ENCODE measurements at places on chromosomes 5 and 9.

DNA sequence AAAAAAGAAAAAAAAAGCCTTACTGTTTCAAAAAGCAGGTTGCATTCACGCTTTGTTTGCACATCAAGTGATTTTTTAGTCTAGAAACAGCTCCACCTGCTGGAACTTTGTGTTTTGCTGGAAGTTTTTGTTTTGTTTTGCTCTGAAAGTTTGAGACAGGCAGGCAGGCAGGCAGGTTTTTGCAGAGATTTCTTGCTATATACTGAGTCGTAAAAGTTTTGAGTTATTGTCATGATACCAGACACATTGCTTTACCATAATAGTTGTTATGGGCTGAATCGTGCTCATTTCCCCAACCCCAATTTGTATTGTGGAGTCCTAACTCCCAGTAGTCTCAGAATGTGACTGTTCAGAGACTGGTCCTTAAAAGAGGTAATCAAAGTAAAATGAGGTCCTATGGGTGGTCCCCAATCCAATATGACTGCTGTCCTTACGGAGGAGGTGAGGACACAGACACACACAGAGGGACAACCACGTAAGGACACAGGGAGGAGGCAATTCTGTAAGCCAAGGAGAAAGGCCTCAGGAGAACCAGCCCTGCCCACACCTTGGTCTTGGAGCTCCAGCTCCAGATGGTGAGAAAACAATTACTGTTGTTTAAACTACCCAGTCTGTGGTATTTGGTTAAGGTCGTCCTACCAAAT lies 20.9 kb downstream of the OR2Y1 start:
- DNase-seq = no peak

DNA sequence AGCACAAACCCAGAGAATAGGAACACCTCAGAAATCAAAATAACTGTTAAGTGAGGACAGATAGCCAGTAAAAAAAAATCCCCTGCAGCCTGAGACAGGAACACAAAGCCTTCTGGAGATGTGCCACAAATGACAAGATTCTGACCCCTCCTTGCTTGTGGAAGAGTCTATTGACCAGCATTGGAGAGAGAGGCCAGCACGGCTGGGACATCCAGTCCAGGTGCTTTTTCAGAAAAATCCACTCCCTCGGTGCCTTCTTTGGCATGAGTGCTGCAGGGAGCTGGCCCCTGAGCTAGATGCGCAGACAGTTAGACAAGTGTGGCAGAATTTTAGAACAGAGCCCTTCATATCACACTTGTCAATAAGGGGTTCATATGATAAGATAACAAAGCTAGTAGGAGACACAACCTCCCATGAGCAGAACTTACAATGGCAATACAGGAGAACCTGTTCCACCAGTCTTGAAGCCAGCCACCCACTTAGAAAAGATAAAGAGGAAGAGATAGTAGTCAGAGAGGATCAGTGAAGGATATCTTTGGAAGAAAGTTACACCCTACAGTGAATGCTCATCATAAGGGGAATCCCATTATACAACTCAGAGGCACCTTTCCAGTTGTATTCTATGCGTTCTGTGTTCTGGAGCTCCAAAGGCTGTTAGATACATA lies 298.4 kb downstream of the TLE1 start:
- DNase-seq = no peak

- no peak for DNase-seq
Measured at GRCh38 chr5:152694231-152694630, 289.2 kb upstream of the NMUR2 start.

GRCh38 chr9:79176014-79176697 lies 395.6 kb upstream of the TLE4 start:
- DNase-seq = no peak

DNA sequence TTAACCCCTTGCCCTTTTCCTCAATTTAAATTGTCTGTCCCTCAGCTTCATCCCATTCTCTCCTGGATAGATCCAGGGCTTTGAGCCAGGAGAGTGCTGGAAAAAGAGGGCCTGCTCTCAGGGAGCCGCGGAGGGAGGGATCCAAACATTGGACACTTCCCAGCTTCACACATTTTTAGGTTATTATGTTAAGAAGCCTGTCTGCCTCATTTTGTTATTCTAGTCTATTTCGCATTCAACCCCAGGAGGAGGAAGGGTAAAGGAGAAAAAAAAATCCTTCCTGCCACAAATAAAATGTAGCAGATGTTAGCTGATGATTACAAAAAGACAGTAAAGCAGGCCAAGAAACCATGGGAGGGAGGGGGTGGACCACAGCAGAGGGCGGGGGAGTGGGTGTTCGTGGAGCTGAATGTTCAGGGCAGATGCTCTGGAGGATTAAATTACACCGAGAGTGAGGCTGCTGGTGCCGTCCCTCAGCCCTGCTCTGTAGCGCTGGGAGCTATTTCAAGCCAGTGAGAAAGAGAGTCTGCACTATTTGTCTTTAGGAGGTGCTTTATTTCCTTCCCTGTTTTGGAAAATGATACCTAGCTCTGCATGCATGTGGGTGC lies 60.6 kb upstream of the ZFR start:
- DNase-seq = no peak

GRCh38 chr9:98993570-98993945 lies 49.9 kb downstream of the COL15A1 start:
- no peak for DNase-seq

- no peak for DNase-seq
Measured at GRCh38 chr5:134103998-134104654, 10.4 kb upstream of the TCF7 start.

DNA sequence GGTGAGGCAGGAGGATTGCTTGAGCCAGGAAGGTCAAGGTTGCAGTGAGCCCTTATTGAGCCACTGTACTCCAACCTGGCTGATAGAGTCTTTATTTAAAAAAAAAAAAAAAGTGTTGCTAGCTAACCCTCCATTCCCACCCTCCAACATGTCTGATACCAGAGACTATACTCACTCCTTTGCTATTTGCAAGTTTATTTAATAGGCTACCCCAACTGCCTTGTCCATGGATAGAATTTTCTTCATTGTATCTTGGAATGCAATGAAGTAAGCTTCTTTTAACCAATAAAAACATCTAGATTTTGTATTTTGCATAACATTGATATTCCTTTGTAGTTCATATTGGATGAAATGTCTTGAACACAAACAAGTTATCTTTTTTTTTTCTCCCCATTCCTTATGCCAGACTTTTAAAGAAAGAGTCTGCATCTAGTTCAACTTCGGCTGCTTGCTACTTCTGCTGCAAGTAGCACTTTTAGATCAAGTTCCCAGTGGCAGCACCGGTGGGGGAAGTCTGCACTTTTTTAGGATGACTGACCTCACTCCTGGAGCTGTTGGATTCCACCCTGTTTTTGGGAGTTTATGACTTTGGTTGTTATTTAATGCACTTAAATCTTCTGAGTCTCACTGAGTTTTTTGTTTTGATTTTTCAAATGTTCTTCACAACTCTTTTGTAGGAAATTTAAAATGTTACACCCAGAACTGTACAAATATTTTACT lies 112.5 kb downstream of the UHRF2 start:
- no peak for DNase-seq
